ENCODE measurements at places on chromosomes 1 and 21.

DNA sequence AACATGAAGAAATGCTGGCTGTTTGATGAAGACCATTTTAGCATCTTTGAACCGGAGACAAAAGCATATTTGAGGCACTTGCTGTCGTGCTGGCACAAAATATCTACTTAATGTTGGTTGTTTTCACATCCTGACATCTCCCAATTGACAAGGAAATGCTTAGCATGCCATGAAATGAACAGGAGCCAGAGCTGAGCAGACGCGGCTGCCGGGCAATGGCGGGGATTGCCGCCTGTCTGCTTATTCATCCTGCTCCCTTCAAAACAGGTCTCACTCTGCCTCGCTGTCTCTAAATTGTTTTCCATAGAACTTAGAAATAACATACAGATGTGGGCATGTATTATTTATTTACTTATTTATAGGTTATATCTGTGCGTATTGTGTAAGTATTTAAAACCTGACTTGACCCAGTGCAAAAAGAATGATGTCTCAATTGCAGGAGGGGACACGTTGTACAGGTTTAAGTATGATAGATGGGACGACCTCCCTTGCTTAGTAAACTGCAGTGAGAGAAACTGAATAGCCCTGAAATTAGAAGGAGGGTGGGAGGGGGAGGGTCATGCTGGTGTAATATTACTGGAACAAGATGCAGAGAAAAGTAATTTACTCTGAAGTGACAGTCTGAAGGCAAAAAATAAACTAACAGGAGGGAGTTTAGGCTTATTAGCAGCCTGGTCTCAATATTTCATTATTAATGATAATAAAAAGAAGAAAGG, 590.4 kb upstream of the PLXNA2 start:
- DNase-seq = no peak

DNA sequence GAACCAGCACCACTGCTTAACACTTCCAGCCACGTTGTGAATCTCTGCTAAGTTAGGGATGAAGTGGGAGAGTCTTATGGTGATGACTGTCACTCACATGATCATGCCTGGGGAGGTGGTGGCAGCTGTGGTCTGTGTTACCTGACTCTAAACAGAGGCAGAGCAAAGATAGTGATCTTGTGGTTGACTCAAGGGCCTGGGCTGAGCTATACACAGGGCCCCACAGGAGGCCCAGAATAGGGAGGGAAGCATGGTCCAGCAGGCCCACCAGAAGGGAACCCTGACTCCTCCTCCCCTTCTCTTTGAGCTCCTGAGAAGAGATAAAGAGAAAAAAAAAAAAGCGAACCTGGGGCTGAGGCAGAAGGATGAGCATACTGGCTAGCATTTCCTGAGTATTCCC, 55.0 kb downstream of the PLXNA2 start:
- DNase-seq = no peak

DNA sequence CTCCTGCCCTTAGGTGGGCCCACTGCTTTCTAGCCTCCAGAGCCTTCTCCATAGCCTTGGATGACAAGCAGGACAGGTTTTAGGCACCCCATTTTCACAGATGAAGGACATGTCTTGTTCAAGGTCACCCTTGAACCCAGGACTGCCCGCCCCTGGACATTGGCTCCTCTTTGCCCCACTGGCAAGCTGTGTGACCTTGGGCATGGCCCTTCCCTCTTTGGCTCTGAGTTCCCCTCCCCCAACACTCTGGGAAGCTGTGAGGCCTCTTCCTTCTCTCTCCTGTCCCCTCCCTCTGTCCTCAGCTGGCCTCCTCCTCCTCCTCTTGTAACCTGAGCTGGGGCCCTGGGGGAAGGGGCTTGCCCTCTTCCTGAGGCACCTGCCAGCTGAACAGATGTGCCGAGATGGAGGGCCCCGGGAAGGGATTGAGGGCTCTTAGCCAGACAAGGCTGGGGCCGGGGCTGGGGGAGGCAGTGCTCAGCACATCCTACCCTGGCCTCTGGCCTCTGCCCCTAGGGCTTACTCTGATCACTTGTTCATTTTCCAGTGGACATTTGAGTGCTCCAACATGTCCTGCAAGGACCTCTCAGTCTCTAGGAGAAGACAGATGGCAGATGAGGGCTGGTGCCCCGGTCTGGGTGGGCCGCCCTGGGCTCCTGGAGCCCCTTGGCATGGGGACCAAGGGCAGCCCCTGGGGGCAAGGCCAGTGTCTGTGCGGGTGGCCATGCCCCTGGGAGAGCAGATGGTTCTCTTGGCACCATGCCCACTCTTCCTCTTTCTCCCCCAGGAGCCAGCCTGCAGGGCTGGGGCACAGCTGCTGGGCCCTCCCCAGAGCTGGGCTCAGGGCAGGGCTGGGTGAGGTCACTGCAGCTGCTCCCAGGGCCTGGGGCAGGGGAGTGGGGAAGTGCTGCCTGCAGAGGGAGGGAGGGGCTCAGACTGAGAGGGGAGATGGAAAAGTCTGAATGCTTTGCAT, 10.7 kb downstream of the FOXO6 start:
- DNase-seq = no peak

GRCh38 chr1:21613072-21613867, 55.9 kb downstream of the RAP1GAP start:
- no peak for DNase-seq

DNA sequence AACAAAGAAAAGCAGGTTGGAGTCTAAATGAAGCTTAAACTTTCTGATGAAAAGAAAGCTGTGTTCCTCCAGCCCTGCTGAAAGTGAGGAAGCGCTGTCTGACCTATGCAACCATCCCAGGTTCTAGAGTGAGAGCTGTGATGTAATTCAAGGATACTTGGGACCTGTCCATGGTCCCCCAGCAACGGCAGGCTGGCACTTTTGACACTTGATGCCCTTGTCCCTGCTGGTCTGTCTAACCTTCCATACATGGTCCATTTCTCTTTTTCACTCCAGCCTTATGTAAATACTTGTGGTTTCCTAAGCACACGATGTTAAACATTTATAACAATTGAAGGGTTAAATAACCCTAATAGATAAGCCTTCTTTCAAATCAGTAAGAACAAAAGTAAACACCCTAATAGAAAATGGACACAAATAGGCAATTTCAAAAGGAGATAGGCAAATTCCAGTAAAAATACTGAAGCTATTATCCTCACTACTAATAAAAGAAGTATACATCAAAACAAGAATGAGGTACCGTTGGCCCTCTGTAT, 17.7 kb upstream of the KDM4A start:
- DNase-seq = no peak

All from stimulated activated CD4-positive, alpha-beta T cell treated with anti-CD3 and anti-CD28 coated beads, Interleukin-1b, Interleukin-23, amount 100 ng/mL, for 1 hour (primary cell).